ENCODE measurements at places on chromosomes 13 and 19. TPM values are rescaled to one million over a fixed set of nuclear protein-coding genes. Genes with fewer than 3 reads are reported as not detected.

The RAB20 gene
- 10.9 TPM for total RNA-seq

The RDH13 gene
- 12.2 TPM for total RNA-seq

The ZNF146 gene
- 44.9 TPM for total RNA-seq

The RAB11B gene
- 101 TPM for total RNA-seq

The FOSB gene
- total RNA-seq, result 2.2 TPM

The CASP14 gene
- not detected for total RNA-seq

The CD79A gene
- 0.71 TPM for total RNA-seq

The FBXW9 gene
- 10.6 TPM for total RNA-seq

The ZNF540 gene
- 5.4 TPM for total RNA-seq

The C19orf81 gene
- 1.1 TPM for total RNA-seq

The DOHH gene
- 24.0 TPM for total RNA-seq

The PCSK4 gene
- total RNA-seq, result 2.8 TPM

The IFNL2 gene
- not detected for total RNA-seq

The OR7C1 gene
- total RNA-seq, result 0.06 TPM

The ZFR2 gene
- not detected for total RNA-seq

The MTMR6 gene
- 24.1 TPM for total RNA-seq

The LGI4 gene
- 52.9 TPM for total RNA-seq

GRCh38 chr13:31775148-31775547, 35.8 kb downstream of the RXFP2 start:
- no peak for DNase-seq

DNA sequence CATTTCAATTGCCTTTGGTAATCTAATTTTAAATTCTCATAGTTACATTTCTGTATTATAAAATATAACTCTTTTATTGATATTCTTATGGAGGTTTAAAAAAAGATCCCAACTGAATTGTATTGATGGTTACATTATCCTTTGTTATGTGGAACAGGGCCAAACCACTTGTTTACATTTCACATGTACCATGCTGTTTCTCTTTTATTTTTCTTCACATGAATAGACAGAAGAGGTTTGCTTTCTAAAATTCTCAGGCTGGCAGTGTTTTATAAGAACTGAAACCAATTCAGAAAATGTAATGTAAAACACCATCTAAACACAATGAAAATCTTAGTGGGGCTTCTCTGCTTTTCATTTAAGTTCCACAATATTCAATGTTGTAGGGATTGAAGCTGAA, 122.5 kb downstream of the GPC5 start:
- no peak for DNase-seq

DNA sequence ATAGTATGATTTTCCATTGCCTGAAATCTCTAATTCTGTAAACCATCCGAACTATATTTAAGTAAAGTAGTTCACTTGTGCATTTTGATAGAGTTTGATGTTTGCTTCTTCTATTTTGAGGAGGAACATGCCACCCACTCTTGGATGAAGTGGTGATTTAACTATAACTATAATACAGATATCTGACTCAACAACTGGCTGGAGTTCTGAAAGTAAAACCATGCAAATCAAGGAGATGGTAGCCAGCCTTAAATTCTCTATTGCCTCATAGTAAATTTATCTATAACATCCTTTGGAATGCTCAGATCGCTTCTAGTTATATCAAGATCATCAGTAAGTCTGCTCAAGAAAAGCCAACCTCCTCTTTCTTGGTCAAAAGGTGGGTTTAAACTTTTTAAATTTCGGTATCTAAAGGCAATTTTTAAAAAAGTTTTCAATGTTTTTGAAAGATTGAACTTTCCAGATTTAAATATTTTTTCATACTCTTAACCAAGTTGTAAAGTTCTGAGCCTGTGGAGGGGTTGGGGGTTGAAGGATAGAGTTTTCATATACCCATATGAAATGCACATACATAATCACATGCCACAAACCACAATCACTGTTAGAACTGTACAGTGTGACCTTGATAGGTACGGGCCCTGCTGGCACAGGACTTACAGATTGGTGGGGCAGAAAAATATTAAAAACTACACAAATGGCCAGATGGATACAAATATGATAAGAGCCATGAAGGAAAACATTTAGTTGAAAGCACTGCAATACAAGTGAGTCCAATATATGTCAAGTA, 90.5 kb upstream of the RFC3 start:
- DNase-seq, result no peak

DNA sequence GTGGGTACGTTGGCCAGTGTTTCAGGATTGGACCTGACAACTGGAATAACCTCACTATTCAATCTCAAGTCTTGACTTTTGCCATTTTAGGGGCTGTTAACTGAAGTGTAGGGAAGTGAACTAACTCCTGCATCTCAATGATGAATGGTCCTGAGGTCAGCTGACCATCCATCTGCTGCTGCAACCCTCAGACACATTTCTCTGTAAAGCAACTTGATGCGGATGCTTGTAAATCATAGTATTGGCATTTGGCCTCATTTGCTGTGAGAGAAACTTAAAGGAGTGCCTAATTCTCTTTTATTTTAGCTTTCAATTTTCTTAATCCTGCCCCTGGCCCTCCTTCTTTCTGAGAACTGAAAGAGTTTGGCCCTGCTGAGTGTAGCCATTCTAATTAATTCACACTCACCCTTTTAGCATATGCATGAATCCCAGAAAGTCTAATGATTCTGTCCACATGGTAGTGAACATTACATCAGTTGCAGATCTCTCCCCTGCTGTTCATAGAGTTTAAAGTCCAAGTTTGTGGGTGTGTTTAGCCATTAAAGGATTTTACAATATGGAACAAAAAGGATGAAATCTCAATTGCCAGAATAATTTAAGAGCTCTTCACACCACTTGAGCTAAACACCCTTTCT, 1531.4 kb upstream of the SLC10A2 start:
- no peak for DNase-seq

- DNase-seq, result no peak
Observed at GRCh38 chr13:77456271-77456670, 79.2 kb upstream of the SCEL start.

GRCh38 chr19:12603714-12604113, 6.9 kb downstream of the ZNF490 start:
- DNase-seq, result no peak

GRCh38 chr13:22432690-22433089, 748.1 kb upstream of the SGCG start:
- DNase-seq, result no peak

GRCh38 chr19:29645491-29645867, 19.8 kb upstream of the PLEKHF1 start:
- DNase-seq, result no peak

- DNase-seq, result no peak
Observed at GRCh38 chr19:17118957-17119356, 43.4 kb downstream of the MYO9B start.

DNA sequence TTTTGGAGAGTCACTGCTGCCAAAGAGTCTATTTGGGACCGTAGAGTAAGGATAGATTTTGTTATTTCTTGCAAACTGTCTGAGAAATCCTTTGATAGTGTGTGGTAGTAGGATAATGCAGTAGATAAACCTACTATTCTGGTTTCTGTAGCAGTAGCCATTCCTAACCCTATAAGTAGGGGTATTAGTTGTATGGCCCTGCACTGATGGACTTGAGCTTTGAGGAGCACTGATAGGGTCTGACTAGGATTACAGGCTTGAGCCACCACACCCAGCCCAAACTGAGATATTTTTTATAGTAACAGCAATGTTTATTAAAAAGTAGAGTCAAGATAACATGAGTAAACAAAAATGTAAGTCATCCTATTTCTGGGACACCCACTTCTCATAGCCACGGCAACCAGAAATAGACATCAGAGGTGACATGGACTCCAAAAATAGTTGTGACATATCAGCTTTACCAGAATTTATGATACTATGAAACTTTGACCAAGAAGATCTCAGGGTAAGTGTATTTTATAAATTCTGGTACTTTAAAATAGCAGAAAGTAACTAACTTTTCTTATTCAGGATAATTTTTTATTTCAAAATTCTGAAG, 479.1 kb downstream of the SUCLA2 start:
- DNase-seq, result no peak

- DNase-seq, result no peak
Observed at GRCh38 chr13:74678308-74678965, 544.2 kb upstream of the KLF12 start.

GRCh38 chr13:20353973-20354372, 121.9 kb upstream of the GJB6 start:
- no peak for DNase-seq

DNA sequence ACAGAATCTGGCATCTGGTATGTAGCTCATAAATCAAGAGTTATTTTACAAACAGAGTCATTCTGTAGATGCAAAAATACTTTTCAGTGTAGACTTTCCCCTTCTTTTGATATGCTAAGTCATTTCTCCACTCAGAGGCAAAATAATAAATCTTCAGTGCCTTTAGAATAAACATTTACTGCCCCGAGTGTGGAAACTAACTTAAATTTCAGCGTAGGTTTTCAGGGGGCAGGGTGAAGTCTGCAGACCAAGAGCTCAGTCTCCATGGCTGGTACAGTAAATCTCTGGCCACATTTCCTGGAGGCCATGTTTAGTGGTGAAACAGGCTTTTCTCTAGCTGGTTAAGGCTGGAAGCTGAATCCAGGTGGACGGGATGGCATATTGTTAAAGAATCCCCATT, 13.1 kb upstream of the ADPRHL1 start:
- no peak for DNase-seq

DNA sequence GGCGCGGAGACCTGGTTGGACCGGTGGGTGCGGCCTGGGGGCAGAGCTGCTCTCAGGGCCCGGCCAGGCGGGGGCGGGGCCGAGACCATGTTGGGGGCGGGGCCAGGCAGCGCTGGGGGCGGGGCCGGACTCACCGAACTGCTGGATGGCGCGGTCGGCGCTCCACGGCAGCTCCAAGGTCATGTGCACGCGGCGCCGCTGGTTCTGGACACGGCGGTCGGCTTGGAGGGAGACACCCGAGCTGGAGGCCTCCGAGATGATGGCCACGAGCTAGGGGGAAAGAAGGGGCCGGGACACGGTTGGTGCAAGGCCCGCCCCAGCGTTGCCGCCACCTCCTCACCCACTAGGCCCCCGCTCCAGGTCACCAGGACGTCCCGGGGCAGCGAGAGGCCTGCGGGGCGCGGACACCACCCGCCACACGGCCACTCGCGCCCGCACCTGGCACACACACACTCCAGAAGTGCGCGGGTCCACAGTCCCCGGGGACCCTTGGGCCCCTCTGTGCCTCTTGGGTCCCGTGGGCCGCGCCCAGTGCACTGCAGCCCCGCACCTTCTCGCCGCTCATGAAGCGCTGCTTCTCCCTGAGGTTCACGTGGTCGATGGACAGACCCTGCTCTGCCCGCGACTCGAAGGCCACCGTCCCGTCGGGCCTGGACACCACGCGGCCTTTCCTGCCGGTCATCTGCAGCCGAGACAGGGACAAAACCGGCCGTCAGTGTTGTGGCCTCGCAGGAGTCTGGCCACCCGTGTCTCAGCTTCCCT, 8.7 kb downstream of the GPX4 start:
- DNase-seq, result no peak

DNA sequence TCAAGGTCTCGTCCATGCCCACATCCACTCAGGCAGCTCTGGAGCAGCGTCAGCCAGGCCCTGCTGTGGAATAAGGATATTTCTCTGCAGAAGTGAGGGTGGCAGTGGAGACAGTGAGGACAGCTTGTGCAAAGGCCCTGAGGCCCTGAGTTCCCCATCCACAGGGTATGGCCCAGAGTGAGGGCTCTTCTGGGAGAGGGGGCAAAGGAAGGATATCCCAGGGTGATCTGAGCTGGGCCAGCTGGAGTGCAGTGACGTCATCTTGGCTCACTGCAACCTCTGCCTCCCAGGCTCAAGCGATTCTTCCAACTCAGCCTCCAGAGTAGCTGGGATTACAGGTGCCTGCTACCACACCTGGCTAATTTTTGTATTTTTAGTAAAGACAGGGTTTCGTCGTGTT, 11.5 kb downstream of the MARK4 start:
- no peak for DNase-seq

GRCh38 chr19:29700498-29700897, 14.6 kb downstream of the C19orf12 start:
- DNase-seq, result no peak

DNA sequence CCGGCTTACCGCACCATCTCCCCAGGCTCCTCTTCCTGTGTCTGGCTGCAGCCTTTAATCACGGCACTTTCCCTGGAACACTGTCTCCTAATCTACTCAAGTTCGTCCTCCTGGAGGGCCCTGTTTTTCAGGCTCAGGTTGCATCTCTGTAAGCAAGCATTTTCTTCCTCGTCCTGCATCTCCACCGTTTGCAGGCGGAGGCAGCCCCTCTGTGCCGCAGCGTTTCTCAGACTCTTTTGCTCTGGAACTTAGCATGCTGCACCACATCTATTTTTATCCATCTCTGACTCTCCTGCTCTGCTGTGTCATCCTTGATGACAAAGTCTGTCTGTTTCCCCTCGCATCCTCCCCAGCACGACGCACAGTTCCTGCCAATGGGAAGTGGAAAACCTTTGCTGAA, 117.5 kb downstream of the ATP8A2 start:
- DNase-seq, result peak; percentile 68

DNA sequence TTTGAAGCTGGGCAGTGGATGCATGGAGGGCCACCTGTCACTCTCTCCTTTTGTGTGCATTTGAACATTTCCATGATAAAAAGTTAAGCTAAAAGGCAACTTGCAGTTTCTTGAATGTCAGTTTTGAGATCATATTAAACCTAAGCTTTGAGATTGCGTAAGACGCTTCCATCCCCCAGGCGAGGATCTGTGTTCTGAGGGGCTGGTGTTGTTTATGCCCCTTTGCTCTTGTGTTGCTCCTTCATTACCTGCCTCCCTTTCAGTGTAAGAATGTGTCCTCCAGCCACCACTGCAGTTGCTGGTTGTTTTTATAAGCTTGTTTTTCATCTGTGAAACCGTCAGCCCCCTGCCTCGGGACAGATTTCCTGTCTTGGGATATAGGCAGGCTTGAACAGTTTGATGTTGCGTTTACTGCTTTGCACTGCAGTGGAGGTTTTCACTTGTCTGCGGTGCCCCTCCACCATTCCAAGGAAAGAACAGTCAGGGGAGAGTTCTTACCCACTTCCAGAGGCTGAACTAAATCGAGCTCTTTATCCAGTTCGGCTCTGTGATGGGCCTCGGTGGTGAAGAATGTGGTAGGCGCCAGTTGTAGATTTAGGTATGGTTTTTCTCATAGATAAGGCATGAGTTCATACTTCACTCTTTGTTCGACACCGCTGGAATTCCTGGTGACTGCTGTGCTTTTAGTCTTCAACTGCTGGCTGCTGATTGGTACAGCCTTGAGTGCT, 96.8 kb downstream of the ARHGEF7 start:
- no peak for DNase-seq

- DNase-seq, result no peak
Observed at GRCh38 chr13:30927595-30927994, 4.9 kb upstream of the TEX26 start.

- DNase-seq, result no peak
Observed at GRCh38 chr13:43770871-43771270, 15.9 kb downstream of the ENOX1 start.

GRCh38 chr13:39306639-39307589, 268.7 kb downstream of the NHLRC3 start:
- DNase-seq, result no peak

DNA sequence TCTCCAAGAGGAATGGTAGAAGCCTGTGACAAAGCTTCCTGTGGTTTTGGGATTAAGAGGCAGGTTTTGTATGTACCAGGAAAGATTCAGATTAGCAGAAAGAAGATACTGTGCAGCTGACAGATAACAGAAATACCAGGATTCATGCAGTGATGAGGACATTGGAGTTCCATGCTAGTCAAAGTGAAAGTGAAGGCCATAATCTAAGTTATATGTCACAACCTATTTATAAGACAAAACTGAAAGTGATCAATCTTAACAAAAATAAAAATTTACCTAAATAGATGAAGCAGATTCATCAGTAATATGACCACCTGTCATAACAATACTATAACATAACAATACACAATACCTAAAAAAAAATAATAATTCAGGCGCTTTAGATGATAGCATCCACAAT, 1305.2 kb upstream of the PCDH9 start:
- DNase-seq, result no peak
